IMR-90 (cell line): ENCODE measurements at places on chromosomes 4 and X. TPM values are rescaled to one million over a fixed set of nuclear protein-coding genes. Genes with fewer than 3 reads are reported as not detected.
A peak's percentile ranks its signal among the peaks of the same experiment; 100 is the strongest.

Gene PLP1
- polyA plus RNA-seq = 0.60 and 0.62 TPM in 2 replicates

Gene TMEM271
- polyA plus RNA-seq = not detected in 2 replicates

DNA sequence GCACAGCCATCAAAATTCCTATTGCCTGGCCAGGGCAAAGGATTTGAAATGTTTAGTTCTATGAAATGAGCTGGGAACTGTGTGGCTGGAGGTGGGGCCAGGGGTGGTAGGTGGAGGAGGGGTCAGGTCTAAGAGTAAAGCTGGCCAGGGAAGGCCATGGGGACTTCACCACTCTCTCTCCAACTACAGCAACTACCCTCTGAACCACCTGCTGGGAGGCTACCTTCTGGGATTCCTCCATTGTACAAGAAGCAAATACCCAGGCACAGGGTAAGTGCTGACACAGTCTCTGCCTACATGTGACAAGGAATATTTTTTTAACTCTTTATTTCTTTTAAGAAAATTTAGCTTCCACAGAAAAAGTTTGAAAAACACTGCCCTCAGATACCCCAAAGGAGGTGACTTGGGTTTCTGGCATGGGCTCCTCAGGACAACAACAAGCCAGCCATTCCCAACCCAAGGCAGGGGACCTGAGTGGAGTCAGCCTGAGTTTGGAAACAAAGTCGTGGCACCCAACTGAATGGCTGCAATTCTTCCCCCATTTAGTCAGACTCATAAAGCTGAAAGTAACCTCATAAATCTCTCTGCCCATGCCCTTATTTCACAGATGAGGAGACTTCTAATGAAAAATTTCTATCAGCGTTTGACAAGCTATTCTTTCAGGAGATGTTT lies 593.8 kb upstream of the DIPK2B start:
- DNase-seq = no peak

DNA sequence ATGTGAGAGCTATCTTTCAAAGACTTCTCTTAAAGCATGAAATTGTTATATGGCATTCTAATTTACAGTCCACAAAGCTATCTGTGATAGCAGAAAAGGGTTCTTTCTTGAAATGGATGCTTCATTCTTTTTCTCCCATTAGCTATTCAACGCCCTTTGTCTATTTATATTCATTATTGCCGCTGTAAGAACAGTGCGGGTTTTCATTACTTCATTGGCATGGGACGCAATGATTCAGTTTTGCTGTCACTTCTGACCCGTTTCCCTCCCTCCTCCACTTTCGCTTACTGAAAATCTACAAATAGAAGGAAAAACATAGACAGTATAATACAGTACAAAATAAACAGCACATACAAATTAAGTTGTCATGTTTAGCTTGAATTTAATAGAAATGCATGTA lies 394.6 kb downstream of the PCDH7 start:
- no peak for DNase-seq

DNA sequence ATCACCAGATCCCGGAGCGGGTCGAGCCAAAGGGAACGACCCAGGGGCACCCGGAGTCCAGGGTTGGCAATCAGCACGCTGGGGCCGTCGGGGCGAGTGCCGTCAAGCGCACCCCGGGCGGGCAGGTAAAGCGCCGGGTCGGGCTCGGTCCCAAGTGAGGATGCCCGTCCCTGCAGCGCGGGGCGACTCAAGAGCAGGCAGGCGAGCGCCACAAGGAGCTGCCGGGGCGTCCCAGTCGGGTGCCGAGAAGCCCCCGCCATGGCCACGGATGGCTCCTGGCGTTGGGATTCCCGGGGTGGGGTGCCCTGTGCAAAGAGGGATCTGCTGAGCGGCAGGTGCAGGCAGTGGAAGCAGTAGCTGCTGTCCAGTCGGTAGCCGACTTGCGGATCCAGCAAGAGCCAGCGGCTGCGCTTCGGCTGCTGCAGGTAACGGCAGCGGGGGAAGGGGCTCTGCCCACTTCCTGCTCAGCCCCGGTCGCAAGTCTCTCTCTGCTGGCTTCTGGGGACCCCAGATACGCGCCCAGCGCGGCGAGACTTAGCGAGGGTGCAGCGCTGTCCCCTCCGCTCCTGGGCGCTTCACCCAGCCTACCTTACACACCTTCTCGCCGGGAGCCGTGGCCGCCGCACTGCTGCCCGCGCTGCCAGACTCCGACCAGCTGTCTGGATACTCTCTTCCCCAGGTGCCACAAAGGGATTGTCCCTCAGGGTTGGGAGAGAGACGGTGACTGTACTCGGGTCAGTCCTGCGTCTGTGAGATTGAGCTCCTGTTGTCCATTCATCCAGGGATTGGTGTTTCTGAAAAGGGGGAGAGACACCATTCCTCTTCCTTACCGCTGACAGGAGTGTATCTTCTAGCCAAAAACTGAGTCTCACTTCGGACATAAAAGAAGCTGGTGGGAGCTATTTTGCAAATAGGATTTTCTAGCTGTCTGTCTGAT lies at the start of gene FREM3:
Gene FREM3, minus strand, starts transcription at position 260 of the 937 bp plus-strand sequence. Its CDS starts 0 bp downstream, at position 260.
- no peak for DNase-seq

Gene FAT1
- 156 and 171 TPM in 2 replicates for polyA plus RNA-seq

DNA sequence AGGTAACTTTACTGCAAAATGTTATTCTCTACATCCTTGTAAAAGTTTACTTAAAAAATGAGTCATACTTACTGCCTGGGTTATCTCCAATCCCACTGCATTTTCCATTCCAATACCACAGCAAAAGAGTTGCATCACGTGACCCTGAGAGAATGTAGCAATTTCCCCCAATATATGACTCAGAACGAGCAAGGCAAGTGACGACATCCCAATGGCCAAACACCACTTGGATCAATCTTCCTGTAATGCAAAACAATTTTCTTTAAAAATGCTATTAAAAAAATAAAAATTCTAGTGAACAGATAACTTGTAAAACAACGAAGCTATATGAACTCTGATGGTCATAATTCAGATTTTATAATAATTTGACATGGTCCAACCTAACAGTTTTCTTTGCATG lies 224.3 kb downstream of the DCLK2 start:
- peak; percentile 98 for DNase-seq

Gene KLB
- polyA plus RNA-seq = not detected in 2 replicates

DNA sequence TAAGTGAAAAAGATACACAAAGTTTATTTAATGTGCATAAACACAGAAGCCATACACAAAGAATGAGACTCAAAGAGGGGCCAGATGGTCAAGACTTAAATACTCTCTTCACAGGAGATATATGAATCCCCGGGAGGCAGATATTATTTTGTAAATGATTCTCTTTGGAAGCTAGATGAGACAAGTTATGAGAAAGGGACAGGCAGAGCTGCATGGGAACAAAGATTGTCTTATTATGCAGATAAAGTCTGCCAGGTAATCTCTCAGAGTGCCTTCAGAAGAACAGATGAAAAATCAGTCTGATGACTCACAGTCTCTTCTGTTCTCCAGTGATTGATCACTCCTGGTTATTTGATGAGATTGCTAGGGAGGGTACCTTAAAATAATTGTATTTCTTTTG lies 89.0 kb downstream of the NAF1 start:
- no peak for DNase-seq

Gene CXCL3
- polyA plus RNA-seq = 0.27 and 0.74 TPM in 2 replicates

Gene RRH
- 0.05 and 0.11 TPM in 2 replicates for polyA plus RNA-seq

GRCh38 chrX:33434256-33435092 lies 223.1 kb upstream of the DMD start:
- DNase-seq = peak; percentile 37

DNA sequence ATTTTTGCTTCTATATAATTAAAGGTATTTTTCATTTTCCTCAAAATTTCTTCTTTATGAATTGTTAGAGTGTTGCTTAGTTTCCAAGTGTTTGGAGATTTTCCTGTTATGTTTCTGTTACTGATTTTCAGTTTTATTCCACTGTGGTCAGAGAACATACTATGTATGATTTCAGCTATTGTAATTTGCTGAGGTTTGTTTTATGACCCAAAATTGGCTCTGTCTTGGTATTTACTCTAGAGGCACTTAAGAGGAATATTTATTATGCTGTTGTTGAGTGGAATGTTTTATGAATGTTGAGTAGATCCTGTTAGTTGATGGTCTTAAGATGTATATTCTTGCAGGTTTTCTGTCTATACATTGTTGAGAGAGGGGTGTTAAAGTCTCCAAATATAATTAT lies 263.5 kb downstream of the PABPC4L start:
- DNase-seq = no peak

DNA sequence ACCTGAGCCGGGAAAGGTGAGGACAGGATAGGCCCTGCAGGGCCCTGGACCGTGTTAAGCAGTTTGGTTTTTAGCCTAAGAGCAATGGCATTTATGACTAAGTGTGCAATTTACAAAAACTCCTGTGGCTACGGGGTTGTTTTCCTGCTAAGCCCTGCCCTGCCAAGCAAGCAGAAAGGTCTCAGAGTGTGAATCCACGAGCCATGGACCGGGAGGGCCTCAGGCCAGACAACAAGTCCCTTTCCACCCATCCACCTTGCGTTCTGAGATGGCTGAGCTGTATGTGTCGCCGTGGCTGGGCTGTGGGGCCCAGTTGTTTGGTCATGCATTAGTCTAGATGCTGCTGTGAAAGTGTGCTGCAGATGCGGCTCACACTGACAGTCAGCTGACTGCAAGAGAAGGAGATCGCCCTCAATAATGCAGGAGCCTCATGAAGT lies 33.9 kb upstream of the AFAP1 start:
- DNase-seq = peak; percentile 74

- DNase-seq = peak; percentile 89
Measured at GRCh38 chr4:3375688-3376087, 66.1 kb upstream of the HGFAC start.

Gene PSAPL1
- not detected in 2 replicates for polyA plus RNA-seq

DNA sequence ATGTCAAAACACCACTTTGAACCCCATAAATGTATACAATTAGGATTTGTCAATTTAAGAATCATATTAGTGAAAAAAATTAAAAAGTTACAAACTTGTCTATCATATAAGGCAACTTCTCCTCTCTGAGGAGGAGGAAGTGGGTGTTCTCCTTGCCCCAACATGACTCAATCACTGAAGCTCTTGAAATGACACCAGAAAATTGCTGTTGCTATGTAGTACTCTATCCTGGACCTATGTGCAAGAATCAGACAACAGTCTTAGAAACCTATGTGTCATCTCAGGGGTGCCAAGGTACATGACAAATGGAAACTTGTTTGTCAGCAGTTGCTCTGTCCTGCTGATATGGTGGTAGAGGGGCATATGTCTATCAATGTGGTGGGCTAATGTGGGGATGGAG lies 47.7 kb downstream of the HMGB3 start:
- DNase-seq = no peak

DNA sequence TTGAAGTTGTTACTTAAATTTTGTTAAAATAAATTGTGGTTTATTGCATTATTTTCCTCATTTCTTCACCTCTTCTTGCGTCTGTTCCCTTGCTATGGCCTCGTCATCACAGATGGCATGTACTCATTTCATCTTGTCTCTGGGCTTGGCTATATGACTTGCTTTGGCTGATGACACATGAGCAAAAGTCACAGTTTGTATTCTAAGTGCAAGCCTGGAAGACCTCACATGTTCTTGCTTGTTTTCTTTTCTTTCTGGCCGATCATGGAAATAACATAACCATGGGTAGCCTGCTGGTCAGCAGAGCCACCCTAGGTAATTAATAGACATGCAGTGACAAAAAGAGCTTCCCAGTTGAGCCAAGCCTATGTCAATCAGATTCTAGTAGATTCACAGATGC lies 527.9 kb downstream of the SPRY1 start:
- DNase-seq = peak; percentile 12

DNA sequence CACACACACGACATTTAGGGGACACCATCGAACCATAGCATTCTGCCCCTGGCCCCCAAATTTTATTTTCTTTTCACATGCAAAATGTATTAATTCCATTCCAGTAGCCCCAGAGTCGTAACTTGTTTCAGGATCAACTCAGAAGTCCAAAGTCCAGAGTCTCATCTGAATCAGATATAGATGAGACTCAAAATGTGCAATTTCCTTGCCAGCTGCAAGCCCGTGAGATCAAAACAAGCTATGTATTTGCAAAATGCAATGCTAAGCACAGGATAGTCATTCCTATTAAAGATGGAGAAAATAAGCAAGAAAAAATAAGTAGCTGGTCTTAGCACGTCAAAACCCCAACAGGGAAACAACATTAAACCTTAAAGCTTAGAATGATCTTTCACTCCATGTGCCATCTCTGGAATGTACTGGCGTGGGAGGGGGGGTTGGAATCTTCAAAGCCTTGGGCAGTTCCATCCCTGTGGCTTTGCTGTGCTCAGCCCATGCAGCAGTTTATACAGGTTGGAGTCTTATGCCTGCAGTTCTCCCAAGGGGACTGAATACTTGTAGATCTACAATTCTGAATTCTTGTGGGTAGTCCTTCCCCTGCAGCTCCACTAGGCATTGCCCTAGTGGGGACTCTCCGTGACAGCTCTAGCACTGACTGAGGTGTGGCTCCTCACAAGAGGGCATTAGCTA lies 47.7 kb upstream of the SYTL5 start:
- peak; percentile 1 for DNase-seq

DNA sequence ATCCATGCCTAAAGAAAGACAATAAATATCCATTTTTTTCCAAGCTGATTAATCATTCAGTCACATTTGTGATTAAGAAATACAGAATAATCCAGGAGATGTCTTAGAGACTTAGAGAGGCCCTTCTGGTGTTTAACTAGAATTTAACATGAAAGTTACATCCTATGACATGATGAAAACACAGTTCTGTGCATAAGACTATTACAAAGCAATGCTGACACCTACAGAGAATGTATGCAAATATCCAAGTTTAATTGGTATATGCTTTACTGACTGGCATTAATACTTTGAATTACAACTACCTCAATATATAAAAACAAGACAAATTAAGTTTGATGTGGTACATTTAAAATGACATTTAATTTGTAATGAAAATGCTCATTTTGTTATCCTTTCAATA lies 17.8 kb upstream of the TLL1 start:
- DNase-seq = no peak

DNA sequence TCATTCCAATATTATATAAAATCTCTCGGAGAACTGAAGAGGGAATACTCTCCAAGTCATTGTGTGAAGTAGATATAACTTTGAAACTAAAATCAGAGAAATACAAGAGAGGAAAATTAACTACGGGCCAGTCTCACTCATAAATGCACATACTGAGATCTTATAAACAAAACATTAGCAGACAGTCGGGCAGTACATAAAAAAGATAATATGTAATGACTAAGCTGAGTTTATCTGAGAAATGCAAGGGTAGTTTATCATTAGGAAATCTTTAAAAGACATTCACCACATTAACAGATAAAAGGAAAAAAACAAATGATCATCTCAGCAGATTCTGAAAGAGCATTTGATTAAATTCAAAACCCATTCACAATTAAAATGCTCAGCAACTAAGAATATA lies 116.7 kb downstream of the NYX start:
- DNase-seq = peak; percentile 45

Gene CTAG1B
- not detected in 2 replicates for polyA plus RNA-seq

Gene CRMP1
- 6.8 and 7.4 TPM in 2 replicates for polyA plus RNA-seq
